ENCODE measurements at places on chromosomes 1 and 21.

GRCh38 chr1:184992271-184992670 lies 18.0 kb upstream of the NIBAN1 start:
- DNase-seq = no peak

DNA sequence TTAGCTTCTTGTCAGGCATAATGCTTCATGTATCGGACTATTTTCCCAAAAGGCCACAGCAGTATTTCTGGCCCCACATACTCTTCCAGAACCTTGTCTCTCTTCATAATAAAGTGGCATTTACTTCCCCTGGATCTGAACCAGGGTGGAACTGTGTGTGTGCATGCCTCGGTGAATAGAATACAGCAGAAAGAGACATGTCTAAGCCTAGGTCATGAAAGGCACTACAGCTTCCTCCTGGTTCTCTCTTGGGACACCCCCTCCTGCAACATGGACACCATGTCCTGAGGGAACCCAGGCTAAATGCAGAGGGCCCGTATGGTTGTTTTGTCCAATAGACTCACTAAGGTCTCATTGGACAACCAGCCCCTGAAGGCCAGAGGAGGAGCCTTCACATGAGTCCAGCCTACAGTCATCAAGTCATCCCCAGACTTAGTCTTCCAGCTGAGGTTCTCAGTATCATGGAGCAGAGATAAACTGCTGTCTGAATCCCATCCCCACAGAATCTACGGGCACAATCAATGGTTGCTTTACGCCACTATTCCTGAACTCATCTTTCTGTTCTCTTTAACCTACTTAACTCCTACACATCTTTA lies 35.0 kb downstream of the USP24 start:
- no peak for DNase-seq

- peak; percentile 36 for DNase-seq
Observed at GRCh38 chr1:37691497-37692077, 729 bp upstream of the CDCA8 start.

DNA sequence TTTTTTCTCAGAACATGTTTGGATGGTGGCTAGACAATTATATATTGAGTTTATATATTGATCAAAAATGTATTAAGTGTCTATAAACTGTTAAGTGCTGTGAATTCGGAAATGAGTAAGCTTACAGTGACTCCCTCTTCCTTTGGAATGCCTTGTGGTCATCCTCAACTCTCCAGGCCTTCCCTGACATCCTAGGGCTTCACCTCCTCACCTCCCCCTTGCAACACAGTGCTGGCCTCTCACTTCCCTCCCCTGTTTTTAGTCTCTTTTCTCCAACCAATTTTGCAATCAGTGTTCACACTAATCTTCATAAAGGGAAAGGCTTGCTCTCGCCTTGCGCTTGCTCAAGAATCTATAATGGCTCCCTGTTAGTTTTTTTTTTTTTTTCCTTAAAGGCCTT lies 95.1 kb upstream of the C1orf21 start:
- DNase-seq = no peak

- DNase-seq = no peak
Observed at GRCh38 chr1:195717651-195718050, 890.6 kb downstream of the KCNT2 start.

GRCh38 chr1:89523572-89524368 lies 859 bp upstream of the LRRC8B start:
- peak; percentile 74 for DNase-seq

DNA sequence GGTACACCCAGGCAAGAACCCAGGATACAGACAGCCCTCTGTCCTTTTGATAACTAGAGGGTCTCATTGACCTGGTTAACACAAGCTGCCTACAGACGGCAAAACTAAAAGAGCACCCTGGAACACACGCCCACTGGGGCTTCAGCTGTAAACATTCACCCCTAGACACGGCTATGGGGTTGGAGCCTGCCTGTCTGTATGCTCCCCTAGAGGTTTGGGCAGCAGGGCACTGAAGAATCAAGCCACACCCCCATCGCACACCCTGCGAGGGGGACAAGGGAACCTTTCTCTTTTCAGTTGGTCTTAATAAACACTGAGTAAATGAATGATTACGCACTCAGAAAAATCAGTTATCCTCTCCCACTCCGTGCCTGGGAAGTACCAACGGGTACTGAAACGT lies 35.5 kb downstream of the LRRC3 start:
- no peak for DNase-seq

DNA sequence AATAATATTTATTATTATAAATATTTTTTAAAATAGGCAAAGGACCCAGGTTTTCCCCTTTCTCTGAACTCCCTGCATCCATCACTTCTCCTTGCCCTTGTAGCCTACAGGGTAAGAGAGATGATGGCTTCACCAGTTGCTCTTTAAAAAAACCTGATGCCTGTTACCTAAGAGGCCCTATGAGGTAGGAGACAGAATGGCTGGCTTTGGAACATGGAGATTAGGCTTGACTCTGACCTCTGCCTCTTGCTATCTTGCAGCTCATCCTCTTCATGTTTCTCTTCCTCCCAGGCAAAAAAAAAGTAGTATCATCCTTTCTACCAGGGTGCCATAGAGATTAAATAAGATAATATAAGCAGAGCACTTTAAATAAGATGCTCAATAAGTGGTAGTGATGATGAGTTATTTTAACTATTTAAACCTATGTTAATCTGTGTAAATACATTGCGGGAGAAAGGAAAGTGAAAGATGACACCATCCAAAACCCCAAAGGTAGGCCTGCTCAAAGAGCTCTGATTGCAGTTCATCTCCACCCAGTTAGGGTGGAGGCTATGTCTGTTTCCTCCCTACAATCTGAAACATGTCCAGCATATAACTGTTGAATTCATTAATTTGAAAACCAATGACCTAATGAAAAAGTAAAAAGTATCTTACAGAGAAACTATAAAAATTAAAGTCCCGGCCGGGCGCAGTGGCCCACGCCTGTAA lies 51.8 kb downstream of the RGS2 start:
- no peak for DNase-seq

DNA sequence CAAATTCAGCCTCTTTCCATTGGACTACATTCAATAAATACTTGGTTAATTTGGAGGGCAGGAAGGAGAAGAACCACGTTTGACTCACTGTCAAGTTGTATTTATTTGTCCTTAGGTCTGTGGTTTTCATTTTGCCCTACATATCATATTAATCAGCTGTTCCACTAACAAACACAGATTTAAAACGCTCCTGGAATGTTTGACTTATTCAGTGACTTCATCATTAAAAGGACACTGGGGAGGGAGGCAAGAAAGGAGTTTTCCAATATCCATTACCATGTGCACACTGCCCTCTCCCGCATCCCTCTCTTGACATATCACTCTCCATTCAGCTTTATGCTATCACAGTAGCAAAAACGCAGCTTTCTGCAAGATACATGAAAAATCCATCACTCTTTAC lies 98.2 kb upstream of the C1orf87 start:
- DNase-seq = no peak

DNA sequence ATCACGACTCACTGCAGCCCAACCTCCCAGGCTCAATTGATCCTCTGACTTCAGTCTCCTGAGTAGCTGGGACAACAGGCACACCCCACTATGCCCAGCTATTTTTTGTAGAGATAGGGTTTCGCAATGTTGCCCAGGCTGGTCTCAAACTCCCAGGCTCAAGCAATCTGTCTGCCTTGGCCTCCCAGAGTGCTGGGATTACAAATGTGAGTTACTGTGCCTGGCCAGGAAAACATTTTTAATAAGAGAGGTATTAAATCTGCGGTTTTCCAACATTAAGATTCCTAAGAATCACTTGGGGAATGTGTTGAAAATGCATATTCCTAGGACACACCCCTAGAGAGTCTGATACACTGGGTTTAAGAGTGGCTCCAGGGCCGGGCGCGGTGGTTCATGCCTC lies 8.7 kb downstream of the CSF1 start:
- DNase-seq = no peak

- DNase-seq = no peak
Observed at GRCh38 chr1:212234431-212235395, 50.5 kb upstream of the PPP2R5A start.

GRCh38 chr1:6350416-6351088 lies 43.0 kb downstream of the ACOT7 start:
- no peak for DNase-seq

DNA sequence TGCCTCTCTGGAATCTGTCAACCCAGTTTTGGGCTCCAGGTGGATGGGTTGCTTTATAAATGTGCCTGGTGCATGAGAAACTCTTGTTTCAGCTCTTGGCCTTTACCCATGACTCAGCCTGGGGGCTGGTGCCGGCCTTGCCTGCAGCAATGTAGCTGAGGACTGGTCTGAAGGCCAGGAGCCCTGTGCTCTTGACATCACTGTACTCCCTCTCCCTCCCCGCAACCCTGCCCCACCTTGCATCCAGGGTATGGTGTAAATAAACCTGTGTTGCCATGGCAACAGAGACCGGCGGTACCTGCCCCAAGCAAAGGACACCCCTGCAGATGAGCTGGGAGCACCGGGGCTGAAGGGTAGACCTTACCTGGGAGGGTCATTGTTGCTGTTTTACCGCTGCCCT lies 13.3 kb downstream of the FAM151A start:
- no peak for DNase-seq

DNA sequence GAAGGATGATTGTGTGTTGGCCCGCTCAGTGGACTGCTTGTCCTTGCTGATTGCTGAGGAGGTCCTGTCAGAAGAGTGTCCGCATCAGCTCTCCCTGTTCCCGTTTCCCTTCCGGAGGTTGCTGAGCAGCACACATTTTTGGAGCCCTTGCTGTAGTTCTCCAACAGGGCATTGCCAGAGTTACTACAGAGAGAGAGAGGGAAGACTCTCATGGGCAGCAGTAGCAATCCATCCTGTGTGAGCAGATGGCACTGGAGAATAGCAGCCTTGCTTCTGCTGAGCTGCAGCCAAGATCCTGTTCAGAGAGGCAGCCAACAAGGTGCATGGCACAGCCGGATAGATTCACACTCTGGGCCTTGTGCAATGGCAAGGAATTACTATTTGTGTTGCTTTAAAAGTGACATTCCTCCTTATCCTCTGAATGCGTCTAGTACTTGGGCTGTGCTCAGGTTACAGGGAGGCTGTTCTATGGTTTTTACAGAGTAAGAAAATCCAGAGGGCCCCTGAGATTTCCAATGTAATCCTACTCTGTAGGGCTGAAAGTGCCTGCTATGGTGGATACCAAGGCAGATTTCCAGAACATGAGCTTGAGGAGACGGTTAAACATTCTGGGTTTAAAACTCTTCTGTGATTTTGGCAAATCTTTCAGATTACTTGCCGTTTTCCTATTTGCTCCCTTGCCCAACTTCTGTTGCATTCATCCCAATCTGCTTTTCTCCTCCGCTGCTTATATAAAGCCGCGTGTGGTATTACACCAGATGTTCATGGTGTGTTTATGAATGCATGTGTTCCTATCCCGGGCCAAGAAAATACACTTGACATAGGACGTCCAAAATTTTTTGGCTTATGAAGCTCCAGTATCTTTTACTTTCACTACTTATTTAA lies 27.4 kb downstream of the AK4 start:
- no peak for DNase-seq

GRCh38 chr21:16211339-16212303 lies 481.8 kb downstream of the USP25 start:
- DNase-seq = no peak

DNA sequence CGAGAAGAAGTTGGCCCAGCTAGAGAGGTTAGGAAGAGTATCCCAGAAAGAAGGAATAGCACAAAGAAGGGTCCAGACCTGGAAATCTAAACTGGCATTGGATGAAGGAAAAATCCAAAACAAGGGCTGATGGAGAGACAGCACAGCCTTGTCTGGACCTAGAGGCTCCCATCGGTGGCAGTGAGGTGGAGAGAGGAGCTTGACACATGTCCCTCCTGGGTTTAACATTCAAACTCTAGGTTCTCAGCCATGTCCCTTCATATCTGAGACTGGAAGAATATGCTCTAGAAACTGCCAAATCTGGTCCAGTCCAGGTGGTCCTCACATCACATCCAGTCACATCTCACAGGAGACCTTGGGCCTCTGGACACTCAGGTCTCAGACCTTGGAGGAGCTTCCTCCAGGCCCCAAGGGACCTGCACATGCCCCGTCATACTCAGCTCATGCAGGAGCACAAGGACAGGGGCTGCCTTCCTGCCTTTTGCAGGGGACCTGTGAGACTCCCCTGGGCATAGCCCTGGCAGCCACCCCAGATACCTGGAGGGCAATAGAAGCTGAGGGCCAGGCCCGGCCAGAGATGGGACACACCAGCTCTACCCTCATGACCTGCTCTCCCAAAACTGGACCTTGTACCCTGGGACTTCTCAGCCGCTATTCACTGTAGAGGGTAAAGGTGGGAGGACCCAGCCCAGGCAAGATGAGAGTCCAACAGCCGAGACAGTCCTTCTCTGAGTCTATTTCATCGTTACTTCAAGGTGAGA lies 7.5 kb downstream of the TMEM125 start:
- no peak for DNase-seq

DNA sequence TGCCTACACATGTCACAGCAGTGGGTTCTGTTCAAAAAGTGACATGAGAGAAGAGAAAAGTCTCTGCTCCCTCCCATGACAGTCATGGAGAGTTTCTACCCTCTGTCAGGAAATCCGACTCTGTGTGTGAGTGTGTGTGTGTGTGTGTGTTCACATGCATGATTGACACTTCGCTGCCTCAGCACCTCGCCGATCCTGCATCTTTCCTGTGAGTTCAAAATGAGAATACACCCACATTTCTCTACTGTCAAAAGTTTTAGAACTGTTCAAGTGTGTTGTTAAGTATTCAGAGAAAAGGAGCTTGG lies 46.2 kb upstream of the COX20 start:
- no peak for DNase-seq

DNA sequence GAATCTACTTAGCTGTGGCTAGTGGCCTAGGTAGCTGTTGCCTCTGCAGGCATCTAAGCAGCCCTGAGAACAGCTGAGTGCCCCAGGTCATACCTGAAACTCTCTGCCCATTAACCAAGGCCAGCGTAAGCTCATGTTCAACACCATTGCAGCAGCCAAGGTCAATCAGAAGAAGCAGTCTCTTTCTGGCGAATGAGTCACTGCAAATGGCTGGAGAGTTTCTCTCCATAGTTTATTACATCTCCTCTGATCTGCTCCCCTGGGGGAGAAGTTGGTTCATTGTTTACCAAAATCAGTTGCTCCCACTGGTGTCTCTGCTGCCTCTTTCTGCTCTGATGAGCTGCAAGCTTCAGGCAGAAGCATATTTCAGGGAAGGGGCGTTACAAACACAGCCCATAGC lies 6.9 kb upstream of the BCL9 start:
- DNase-seq = no peak

All from activated naive CD4-positive, alpha-beta T cell treated with anti-CD3 and anti-CD28 coated beads, Interleukin-2, amount 50 U/mL, for 16 hours (primary cell).